ENCODE measurements at places on chromosomes 7 and 10.

GRCh38 chr7:151843181-151843580 lies 33.7 kb downstream of the PRKAG2 start:
- no peak for DNase-seq

DNA sequence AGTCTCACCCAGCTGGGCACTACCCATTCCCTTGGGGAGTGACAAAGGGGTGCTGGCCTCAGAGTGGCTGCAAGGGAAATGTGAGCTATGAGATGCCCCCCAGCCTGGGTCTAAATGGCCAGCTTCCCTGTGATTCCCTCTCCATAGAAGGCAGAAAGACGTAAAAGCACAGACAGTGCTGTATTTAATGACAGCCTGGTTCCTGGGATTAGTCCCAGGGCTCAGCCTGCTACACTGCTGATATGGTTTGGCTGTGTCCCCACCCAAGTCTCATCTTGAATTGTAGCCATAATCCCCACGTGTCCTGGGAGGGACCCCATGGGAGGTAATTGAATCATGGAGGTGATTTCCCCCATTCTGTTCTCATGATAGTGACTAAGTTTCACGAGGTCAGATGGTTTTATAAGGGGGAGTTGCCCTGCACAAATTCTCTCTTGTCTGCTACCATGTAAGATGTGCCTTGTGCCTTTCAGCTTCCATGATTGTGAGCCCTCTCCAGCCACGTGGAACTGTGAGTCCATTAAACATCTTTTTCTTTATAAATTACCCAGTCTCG lies 23.9 kb upstream of the CALN1 start:
- peak; percentile 52 for DNase-seq

- no peak for DNase-seq
Measured at GRCh38 chr10:10589540-10590303, 427.9 kb upstream of the CELF2 start.

- no peak for DNase-seq
Measured at GRCh38 chr7:138602451-138602850, 98.7 kb downstream of the SVOPL start.

- peak; percentile 41 for DNase-seq
Measured at GRCh38 chr10:84820120-84820519, 491.7 kb downstream of the CCSER2 start.

DNA sequence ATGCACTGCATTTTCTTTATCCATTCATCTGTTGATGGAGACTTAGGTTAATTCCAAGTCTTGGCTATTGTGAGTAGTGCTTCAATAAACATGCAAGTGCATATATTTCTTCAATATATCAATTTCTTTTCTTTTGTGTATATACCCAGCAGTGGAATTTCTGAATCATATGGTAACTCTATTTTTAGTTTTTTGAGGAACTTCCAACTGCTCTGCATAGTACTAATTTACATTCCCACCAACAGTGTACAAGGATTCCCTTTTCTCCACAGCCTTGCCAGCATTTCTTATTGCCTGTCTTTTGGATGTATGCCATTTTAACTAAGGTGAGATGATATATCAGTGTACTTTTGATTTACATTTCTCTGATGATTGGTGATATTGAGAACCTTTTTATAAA lies 145.2 kb downstream of the LYZL1 start:
- DNase-seq = no peak

- DNase-seq = no peak
Measured at GRCh38 chr7:25009257-25009656, 29.3 kb upstream of the OSBPL3 start.

- DNase-seq = no peak
Measured at GRCh38 chr7:85522070-85522469, 335.2 kb upstream of the SEMA3D start.

DNA sequence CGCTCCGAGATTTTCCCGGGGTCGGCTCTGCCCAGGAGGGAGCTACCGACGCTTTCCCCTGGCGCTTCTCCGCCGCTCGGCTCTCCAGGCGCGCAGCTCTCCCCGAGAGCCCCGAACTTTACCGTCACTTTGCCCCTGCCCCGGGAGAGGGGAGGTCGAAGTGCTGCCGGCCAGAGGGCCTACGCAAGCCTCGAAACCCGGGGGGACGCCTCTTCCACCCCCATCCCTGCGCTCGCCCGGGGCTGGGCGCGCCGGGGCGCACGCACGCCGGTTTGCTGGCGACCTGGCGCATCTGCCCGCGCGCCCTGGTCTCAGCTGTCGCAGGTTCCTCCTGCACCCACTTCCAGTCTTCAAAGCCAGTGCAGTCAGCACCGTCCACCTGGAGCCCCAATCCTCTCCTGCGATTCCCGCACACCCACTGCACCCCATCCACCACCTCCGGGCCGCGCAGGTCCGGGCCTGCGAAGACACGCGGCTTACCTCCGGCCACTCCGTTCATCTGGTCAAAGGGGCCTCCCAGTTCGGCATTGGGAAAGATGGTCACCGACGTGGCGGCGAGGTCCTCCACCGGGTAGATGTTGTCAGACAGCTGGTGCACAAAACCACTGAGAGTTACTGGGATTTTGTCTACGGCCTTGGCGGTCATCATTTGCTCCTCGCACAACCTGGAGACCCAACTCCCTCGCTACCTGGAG lies 638 bp downstream of the EGR2 start:
- no peak for DNase-seq

- DNase-seq = no peak
Measured at GRCh38 chr7:22061775-22062174, 116.1 kb upstream of the CDCA7L start.

DNA sequence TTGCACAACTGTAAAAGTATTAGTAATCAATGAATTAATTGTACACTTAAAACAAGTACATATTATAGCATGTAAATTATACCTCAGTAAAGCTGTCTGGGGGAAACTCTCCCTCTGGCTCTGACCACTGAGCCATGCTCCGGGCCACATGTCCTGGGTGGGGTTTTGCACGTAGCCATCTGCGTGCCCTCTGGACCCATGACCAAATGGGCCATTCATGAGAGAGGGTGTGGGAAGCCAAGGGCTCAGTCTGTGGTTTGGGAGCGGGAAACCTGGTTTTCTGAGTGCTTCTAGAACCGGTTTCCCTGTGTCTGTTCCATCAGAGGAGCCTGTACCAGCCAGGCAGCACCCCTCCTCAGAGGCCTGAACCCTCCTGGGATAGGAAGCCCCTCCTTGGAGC lies 143.2 kb downstream of the SH3PXD2A start:
- no peak for DNase-seq

- no peak for DNase-seq
Measured at GRCh38 chr10:103861505-103861904, 6.1 kb upstream of the SH3PXD2A start.

DNA sequence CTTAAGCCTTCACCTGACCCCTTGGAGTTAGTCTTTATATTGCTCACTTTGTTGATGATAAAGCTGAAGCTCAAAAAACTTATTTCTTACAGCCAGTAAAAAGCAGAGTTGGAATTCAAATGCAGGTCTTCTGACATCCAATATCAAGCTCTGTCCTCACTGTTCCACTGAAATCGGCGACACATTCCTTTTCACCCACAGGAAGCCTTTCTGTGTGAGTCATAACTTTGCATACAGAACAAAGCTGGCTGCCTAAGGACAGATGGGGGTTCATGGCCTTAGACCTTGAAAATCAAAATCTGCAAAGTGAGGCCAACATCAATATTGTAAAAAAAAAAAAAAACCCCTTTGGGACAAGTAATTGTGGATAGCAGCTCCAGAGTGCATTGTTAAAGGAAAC lies 21.8 kb upstream of the AKR1B1 start:
- DNase-seq = no peak

- DNase-seq = no peak
Measured at GRCh38 chr7:107596881-107597581, 17.0 kb downstream of the BCAP29 start.
